Cortex of kidney (tissue), 1 donor: ENCODE measurements at places on chromosomes 4 and X.

DNA sequence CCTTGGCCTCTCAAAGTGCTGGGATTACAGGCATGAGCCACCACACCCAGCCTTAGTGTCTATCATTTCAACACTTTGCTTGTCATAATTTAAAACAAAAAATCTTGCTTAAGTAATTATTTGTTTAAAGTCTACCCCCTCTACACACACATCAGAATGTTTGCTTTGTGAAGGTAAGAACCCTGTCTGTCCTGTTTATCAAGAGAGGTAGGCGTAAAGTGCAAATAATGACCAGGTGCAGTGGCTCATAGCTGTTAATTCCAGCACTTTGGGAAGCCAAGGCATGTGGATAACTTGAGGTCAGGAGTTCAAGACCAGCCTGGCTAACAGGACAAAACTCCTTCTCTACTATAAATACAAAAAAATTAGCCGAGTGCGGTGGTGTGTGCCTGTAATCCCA, 326.7 kb upstream of the CLNK start:
- no peak for DNase-seq

DNA sequence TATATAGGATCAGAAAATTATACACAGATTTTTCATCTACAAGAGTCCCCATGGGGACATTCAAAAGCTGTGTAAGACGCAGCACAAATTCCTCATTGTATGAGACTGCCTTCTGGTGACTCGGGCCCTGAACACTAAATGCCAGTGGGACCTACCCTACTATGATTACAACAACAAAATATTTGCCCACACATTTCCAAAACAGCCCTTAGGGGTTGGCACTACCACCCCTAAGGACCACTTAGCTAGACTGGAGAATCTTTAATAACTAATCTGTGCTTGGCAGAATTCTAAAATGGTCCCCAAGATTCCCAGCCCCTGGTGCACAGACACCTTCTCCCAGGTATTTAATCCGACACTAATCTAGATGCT, 29.1 kb downstream of the UCHL1 start:
- DNase-seq = no peak

DNA sequence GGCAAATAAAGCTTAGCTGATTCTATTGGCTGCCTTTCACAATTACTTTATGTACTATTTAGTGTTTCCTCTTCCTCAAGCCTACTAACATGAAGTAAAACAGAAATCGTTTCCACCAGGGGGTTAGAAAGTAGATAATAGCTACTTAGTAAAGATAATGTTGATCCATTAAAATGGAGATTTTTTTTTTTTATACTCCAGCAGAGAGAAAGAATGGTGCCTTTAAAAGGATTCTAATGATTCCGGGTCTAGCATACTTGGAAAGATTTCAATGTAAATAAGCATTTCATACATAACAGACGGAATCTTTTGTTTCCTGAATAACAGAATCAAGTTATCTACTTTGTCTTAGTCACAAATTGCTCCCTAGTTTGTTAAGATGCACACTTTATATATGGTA, 37.1 kb downstream of the GK start:
- no peak for DNase-seq

DNA sequence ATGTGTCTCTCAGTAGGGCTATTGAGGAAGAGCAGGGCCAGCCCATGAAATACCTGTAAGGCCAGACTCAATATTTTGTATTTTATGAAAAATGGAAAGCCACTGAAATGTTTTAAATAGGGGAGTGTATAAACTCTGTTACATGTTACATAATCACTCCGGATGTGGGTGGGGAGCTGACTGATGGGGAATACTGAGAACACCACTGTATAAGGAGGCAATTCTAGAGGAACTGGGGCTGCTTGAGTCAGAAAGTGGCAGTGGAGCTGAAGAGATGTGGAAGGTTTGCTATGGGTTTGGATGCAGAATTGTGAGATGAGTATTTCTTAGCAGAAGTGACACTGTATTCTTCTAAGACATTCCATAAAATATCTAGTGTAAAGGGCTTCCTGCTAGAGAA, 647.8 kb upstream of the LCORL start:
- DNase-seq = no peak

- DNase-seq = no peak
Measured at GRCh38 chr4:52407545-52407944, 251.6 kb downstream of the USP46 start.

DNA sequence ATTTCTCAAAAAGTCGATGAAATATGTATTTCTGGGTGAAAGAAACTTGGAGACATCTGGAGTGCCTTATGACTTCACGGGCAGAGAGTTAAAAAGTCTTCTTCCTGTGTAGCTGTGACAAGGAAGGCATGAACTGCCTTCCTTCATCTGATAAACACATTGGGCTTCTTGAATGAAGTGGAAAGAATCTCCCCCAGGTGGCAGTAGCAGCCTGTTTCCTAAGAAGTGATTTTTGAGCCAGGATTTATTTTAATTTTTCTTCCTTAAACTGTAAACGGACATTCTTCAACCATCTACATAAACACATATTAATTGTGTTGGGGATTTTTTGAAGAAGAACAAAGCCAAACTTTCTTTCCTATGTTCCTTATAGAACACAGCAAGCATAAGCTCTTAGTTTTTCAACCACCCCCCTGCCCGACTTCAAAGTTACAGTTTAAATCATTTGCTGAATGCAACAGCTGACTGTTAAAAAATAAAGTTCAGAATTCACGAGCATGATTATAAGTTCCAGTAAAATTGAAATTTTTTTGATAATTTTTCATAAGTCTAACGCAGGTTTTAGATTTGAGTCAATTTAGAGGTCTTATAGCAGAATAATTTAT, 980 bp upstream of the GIMD1 start:
- DNase-seq = no peak

- DNase-seq = no peak
Measured at GRCh38 chr4:54417476-54417875, 188.4 kb downstream of the PDGFRA start.

- no peak for DNase-seq
Measured at GRCh38 chrX:53133400-53133799, 39.5 kb downstream of the KANTR start.

DNA sequence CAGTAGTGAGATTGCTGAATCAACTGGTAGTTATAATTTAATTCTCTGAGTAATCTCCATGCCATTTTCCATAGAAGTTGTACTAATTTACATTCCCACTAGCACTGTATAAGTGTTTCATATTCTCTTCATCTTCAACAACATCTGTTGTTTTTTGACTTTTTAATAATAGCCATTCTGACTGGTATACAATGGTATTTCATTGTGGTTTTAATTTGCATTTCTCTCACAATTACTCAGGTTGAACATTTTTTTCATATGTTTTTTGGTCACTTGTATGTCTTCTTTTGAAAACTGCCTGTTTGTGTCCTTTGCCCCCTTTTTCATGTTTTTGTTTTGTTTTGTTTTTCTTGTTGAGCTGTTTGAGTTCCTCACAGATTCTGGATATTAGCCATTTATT, 880.2 kb downstream of the RAPGEF2 start:
- no peak for DNase-seq

DNA sequence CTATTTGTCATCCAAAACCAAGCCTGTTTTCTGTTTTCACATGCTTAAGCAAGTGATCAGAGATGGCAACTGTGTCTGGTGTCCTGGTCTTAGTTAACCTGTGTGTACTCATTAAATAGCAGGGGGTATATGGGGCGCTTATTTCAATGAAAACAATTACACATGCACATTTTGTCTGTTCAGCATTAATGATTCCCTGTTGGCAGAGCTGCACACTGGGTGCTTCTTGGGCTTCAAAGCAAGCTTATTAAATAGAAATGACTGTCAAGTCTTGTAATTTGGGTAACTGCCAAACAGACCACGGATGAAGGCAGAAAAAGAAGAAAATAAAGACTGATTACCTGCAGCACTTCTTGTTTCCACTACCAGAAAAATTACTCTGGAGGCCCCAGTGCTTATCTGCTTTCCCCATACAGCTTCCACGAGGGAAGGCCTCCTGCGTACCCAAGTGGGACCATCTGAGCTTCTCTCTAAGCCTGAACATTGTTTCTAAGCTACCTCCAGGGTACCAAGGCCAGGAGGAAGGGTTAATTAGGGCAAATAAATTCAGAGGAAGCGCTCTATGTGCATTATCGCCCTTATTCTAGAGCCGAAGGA, 107.2 kb upstream of the TBL1X start:
- no peak for DNase-seq

DNA sequence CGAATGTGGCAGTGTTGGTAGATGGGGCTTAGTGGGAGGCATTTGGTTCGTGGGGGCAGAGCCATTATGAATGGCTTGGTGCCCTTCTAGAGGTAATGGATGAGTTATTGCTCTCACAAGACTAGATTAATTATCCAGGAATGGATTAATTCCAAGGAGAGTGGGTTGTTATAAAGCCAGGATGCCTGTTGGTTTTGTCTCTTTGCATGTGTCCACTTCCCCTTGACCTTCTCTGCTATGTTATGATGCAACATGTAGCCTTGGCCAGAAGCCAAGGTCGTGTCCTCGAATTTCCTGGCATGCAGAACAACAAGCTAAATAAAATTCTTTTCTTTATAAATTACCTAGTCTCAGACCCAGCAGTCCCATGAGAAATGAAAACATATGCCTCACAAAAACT, 111.2 kb upstream of the PLS3 start:
- DNase-seq = no peak

- DNase-seq = no peak
Measured at GRCh38 chr4:137749466-137749865, 217.2 kb upstream of the PCDH18 start.

- DNase-seq = no peak
Measured at GRCh38 chr4:168765322-168765721, 244.7 kb downstream of the CBR4 start.

- no peak for DNase-seq
Measured at GRCh38 chr4:4396628-4397440, 9.9 kb downstream of the NSG1 start.

- DNase-seq = no peak
Measured at GRCh38 chrX:15985937-15986336, 131.3 kb upstream of the AP1S2 start.

- no peak for DNase-seq
Measured at GRCh38 chr4:126168484-126168883, 853.7 kb downstream of the FAT4 start.

DNA sequence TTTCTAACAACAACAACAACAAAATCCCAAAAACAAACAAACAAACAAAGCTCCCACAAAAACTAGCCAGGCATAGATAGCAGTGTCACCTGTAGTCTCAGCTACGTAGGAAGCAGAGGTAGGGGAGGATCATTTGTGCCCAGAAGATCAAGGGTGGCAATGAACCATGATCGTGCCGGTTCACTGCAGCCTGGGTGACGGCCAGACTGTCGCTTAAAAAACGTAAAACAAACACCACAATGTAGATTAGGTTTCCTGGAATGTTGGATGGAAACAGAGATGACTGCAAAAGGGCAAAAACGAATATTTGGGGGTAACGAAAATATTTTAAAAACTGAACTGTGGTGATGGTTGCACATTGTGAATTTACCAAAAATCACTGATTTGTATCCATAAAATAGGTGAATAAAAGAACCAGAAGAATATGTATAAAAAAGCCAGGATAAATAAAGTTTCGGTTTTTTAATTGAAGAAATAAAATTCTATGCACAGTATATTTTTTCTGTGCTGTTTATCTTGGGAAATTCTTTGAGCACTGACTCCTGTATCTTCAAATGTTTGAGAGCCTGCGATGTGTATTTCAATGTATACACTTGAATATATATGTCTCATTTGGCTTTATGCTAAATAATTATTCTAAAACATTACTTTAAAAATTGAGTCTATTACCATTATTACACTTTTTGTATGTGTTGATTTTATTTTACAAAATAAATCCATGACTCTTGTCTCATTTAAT, 1477.0 kb downstream of the PCDH7 start:
- no peak for DNase-seq

DNA sequence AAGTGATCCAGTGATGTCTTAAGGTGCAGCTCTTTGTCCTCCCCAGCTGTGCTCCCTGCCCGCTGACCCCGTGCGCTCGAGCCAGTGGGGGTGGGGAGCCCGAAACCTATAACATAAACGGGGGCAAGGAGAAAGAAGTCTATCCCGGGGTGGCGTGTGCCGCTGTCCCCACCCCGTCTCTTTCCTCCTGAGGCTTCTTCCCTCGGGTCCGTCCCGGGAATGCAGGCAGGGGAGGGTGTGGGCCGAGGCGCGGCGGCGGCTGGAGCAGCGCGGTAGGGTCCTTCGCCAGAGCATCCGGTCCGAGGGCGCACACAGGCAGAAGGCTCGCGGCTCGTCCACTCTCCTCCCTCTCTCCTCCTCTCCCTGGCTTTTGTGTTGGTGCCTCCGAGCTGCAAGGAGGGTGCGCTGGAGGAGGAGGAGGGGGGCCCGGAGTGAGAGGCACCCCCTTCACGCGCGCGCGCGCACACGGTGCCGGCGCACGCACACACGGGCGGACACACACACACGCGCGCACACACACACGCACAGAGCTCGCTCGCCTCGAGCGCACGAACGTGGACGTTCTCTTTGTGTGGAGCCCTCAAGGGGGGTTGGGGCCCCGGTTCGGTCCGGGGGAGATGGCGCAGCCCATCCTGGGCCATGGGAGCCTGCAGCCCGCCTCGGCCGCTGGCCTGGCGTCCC, at the start of gene RAB33A:
Gene RAB33A (plus strand): TSS at position 517 of the 681 bp plus-strand sequence. CDS start 101 bp downstream, at position 618.
- no peak for DNase-seq

- DNase-seq = no peak
Measured at GRCh38 chrX:136679531-136679930, 31.6 kb downstream of the CD40LG start.

GRCh38 chr4:119135721-119136121, at the start of gene MYOZ2:
Gene MYOZ2, plus strand, starts transcription at chr4:119135832. Its CDS starts 694 bp downstream, at chr4:119136526.
- DNase-seq = no peak

- DNase-seq = no peak
Measured at GRCh38 chr4:15695240-15695699, 7.6 kb upstream of the BST1 start.

- no peak for DNase-seq
Measured at GRCh38 chr4:18524667-18525066, 503.1 kb upstream of the LCORL start.

DNA sequence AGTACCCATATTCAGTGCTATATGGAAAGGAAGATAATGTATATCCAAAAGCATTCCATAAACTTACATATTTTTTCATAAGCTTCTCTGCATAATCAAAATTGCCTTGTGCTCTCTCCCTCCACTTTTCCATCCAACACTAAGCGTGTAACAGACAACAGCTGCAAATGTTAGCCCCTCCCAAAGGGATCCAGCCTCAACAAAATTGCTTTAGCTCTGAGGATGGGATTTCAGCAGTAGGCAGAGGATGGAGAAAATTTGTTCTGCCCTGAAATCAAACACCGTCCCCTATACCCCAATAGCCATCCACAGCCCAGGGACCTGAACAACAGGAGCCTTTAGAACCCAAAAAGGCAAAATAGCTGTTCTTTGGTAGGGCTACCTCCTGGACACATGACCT, 28.8 kb upstream of the FGF13 start:
- DNase-seq = no peak
